ENCODE measurements at places on chromosomes 2 and 18. TPM values are rescaled to one million over a fixed set of nuclear protein-coding genes. Genes with fewer than 3 reads are reported as not detected.
A peak's percentile ranks its signal among the peaks of the same experiment; 100 is the strongest.

DNA sequence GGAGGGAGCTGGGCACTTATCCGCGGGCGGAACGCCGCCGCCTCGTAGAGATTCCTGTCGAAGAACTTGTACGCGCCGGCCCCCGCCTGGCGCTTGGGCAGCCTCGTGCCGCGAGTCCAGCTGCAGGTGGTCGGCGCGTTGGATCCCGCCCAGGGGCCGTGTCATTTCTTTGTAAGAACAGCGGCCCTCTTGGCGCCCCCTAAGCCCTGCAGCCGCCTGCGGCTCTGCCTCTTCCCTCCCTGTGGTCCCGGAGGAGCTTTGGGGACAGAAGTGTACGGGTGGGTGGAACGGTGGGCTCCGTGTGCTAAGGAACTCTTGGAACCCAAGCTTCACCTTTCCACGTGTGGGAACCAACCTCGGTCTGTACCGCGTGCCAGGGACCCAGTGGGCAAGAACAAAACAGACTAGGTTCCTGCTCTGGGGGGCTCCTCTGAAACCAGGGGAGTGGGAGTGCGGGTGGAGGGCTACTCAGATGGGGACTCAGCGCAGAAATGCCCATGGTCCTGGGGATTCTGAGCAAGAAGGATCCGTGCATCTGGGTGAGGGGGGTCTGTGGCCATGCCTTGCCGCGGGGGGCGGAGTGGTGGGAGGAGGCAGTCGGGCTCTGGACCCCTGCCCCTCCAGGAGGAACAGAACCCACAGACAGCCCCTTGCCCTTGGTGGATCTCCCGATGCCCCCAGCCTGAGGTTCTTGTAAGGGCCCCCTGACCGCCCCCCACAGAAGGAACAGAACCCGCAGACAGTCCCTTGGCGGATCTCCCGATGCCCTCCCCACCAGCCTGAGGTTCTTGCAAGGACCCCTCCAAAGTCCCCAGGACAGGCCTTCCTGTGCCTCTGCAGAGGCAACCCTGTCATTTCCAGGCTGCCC is 1.5 kb downstream of the GPC1 start:
- H3K4me3 ChIP-seq: peak overlapping the region; percentile 71
- H3K4me1 ChIP-seq: no peaks in the 10 kb centered on the region
- H3K36me3 ChIP-seq: no peaks in the 10 kb centered on the region
- no peaks in the 10 kb centered on the region for H3K27me3 ChIP-seq
- no peak overlapping the region for H3K27ac ChIP-seq

DNA sequence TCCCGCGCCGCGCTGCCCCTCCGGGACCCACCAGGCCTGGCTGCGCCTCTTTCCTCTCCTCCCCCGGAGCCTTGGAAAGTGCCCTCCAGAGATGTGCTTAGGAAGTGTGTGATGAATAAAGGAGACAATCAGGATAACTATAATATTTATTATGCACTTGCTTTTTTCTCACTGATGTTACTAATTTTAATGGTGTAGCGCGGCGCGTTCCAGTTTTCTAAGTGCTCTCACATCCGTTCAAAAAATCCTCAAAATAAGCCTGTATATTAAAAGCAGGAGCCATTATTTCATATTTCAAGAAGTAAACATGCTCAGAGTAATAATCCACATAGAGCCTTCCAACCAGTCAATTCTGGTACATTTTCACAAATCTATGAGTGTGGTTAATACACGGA is 941 bp upstream of the MPPE1 start:
- H3K27ac ChIP-seq: peak overlapping the region; percentile 92
- peak overlapping the region; percentile 97 for H3K4me3 ChIP-seq
- no peaks in the 10 kb centered on the region for H3K27me3 ChIP-seq
- H3K4me1 ChIP-seq: no peaks in the 10 kb centered on the region

- DNase-seq: no peak
- H3K27me3 ChIP-seq: no peaks in the 10 kb centered on the region
- H3K4me1 ChIP-seq: no peaks in the 10 kb centered on the region
- no peak overlapping the region for H3K4me3 ChIP-seq
Observed at GRCh38 chr2:135299165-135299564, 231.9 kb downstream of the ZRANB3 start.

DNA sequence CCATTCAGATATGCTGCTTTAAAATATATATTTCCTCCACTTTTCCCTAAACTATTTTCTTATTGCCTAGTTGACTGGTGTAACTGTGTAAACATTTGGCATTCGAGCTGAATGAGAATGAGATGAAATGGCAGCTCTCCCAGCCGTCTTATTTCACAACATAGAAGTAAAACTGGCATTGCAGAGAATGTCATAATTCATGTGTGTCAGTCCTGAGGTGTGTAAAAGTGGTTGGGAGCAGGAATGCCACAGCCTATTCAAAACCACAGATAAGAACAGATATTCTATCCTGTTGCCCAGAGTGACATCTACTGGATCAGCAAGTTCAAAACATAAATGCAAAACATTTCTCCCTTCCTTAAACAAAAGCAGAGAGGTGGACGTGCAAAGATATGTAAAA is 565.5 kb upstream of the CHAC2 start:
- no peak overlapping the region for H3K4me3 ChIP-seq
- H3K27ac ChIP-seq: no peak overlapping the region
- DNase-seq: no peak
- H3K4me1 ChIP-seq: no peaks in the 10 kb centered on the region

The ITGA4 gene
- total RNA-seq: 13.1 TPM
